ENCODE measurements at places on chromosomes 5 and 9.

GRCh38 chr9:137491735-137492432 is 32.8 kb upstream of the NSMF start:
- no peak for DNase-seq

DNA sequence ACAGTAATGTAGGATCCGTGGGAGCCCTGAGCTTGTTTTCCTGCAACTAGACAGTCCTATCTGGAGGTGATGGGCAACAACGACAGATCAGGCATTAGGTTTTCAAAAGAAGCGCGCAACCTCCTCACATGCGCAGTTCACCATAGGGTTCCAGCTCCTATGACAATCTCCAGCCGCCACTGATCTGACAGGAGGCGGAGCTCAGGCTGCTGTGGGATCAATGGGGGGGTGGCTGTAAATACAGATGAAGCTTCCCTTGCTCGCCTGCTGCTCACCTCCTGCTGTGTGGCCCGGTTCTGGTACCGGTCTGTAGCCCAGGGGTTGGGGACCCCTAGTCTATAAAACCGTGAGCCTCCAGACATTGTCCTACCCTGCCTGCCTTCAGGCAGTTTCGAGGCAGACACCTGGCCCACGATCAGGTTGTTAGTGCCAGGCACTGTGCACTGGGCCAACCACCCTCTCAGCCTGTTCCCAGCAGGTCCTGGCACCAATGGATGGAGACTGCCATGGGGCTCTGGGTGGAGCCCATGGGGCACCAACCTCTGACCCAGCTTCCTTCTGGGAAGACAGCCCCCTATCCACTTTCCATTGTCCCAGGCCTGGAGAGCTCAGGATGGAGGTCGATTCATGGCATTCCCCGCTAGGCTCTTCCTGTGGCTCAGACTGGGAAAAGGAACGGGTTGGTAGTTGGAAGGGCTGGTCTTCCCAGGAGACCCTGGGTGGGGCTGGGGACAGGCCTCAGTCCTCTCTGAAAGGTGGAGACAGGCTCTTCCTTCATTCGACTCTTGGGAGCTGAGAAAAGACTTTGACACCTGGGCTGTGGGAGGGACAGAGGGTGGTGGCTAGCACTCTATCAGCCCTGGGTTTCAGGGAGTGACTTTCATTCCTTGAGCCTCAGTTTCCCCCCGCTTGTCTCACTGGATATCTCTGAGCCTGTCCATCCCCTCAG is 1.7 kb downstream of the ENDOG start:
- no peak for DNase-seq

- no peak for DNase-seq
Observed at GRCh38 chr9:124239249-124240073, 18.3 kb upstream of the NEK6 start.

GRCh38 chr5:79527431-79527830 is 13.5 kb upstream of the HOMER1 start:
- no peak for DNase-seq

Data from NCI-H1694 (cell line).